ENCODE measurements at places on chromosomes 1 and 21.

GRCh38 chr1:65469889-65470340 lies 49.4 kb downstream of the LEPR start:
- no peak for DNase-seq

- no peak for DNase-seq
Measured at GRCh38 chr1:55870106-55870505, 654.9 kb upstream of the USP24 start.

- no peak for DNase-seq
Measured at GRCh38 chr1:46675549-46676314, 4.1 kb downstream of the TEX38 start.

- no peak for DNase-seq
Measured at GRCh38 chr1:56953386-56953785, 12.4 kb downstream of the C8B start.

Measured in stimulated activated CD8-positive, alpha-beta memory T cell treated with anti-CD3 and anti-CD28 coated beads, Interleukin-15, amount 100 ng/mL, for 24 hours (primary cell).